Fibroblast of skin of left biceps (primary cell): ENCODE measurements at places on chromosomes 2 and 18.

DNA sequence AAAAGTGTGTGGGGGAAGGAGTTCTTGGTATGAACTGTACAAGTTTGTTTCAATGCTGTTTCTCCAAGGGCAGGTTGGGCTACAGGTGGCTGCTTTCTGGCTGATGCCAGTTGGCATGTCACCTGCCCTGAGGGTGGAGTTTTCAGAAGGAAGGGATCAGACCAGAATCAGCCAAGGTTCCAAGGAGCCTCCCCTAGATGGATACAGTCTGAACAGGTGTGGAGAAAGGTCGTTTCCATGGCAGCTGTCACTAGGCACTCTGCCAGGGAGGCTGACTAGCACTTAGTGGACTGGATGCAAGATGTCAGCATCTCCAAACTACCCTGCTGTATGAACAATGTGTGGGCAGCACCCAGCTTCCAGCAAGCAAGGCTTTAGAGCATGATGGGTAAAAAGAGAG is 444.4 kb upstream of the HNRNPA3 start:
- no peak for DNase-seq

- peak; percentile 85 for DNase-seq
Measured at GRCh38 chr2:12787891-12788801, 71.4 kb downstream of the TRIB2 start.

DNA sequence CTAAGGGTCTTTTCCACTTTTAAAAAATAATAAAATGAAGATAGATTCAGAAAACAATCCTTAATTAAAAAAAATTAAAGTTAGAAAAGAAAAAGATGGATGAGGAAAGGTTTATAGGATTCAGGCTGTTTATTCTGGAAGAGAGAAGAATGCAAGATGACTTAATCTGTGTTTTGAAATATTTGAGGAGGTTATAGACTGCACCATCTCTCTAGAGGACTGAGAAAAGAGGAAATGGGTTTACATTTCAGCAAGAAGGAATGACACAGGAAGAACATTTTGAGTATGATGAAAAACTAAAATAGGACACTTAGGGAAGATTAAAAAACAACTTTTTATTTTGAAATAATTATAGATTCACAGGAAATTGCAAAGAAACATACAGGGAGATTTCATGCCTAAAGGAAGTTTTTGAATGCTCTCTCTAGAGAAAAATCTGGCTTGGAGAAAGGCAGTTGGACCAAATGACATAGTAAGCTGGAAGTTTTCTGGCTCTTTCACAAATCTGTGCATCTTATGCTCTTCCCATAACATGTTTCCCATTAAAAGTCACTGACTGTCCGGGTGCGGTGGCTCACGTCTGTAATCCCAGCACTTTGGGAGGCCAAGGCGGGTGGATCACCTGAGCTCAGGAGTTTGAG is 75.0 kb downstream of the CERS6 start:
- DNase-seq: no peak

DNA sequence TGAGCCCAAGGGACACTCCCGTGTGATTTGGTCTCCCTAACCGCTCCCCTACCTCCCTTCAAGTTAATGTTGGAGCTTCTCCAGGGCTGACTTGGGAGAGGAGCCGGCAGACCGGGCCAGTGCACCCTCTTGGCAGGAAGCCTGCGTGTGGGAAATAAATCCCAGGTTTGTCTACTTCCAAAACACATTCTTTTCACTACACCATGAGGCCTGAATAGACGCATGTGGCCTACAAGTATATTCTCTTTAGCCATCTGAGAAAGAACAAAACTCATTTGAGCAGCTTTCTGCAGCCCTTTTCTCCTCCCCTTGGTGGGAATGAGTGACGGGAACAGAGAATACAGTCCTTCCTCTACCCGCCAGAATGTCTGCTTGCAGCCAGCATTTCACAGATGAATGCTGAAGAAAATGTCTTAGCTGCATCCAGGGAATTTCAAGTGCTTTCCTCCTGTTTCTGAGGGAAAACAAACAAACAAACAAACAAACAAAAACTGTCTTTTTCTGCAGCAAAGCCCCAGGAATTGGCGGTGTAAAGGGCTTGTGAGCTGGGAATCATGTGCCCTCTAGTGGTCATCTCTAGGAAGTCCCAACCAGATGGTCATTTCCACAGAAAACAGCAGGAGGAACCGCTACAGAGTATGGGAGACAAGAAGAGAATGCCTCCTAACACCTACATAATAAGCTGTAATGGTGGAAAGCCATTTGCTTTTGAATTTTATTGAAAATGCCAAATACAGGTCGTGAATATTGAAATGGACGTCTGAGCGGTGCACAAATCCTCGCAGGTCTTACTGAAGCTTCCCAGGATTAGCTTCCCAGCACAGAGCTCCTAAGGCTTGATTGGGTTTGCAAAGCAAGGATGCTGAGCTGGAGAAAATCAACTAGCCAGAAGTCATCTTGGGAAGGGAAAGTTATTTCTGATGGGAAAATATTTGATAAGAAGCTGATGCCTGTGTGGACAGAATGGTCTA is 41.2 kb upstream of the DAPL1 start:
- DNase-seq: peak; percentile 15

GRCh38 chr2:120381661-120382060 is 35.7 kb downstream of the INHBB start:
- no peak for DNase-seq

- DNase-seq: no peak
Measured at GRCh38 chr2:144827404-144827803, 307.5 kb upstream of the ZEB2 start.

DNA sequence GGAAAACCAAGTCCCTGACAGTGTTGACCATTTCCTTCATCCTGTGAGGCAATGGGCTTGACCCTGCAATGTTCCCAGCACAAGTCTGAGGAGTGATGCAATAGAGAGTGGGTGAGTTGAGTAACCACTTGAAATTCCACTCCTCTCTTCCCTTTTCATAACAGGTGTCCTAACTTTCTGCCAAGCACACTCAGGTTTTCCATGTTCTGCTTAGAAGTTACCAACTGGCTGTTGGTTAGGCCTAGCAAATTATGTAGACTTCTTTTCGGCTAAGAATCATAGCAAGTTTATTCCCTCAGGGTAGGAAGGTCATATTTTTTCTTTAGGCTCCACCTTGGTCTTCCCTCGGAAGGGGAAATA is 11.5 kb downstream of the GNLY start:
- peak; percentile 32 for DNase-seq

DNA sequence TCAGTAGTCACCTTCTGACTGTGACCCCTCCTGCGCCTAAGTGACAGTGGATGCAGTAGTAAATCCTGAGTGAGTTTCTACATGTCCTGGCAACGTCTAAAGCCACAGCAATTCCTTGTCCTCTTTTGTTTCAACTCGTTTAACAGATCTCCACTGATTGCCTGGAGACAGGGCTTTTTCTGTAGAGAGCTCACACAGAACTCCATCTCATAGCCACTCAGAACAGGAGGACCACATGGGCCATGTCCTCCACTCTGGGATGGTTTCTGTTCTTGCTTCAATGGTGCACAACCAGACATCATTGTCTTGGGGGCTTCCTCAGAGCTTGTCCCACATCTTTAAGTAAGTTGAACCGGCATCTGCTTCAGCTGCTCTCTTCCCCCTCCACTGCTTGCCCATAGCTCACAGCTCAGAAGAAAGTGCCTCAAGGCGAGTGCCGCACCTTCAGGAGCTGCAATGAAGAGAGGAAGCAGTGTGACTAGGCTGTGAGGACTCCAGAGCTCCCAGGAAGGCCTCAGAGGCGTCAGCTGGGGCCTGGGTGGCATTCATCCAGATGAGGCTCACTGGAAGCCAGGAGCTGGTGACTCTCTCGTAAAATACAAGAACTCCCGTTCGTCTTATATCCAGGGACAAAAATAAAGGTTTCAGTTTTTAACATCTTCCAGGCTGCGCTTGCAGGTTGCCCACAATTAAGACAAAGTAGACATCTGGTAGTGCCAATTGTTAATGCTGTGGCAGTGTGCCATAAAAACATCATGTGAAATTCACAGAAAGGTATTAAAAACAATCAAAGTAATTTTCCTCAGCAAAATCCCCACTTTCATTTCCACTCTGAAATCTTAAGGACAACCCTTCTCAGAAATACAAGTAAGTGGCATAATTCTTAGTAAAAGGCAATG is 37.3 kb downstream of the ST3GAL5 start:
- no peak for DNase-seq

- DNase-seq: peak; percentile 88
Measured at GRCh38 chr18:22694954-22695353, 238.2 kb upstream of the RBBP8 start.

DNA sequence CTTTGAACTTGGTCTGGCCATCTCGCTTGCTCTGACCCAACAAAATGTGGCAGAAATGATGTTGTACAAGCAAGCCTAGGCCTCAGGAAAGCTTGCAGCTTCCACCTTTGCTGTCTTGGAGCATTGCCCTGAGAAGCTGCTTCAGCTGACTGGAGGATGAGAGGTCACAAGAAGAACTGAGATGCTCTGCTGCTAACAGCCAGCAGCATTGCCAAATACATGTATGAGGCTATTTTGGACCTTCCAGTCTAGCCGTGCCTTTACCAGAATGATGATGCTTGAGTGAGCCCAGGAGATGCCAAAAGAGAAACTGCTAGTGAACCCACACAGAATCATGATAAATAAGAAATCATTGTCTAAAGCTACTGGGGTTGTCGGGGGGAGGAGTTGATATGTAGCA is 13.2 kb upstream of the ITGAV start:
- no peak for DNase-seq

DNA sequence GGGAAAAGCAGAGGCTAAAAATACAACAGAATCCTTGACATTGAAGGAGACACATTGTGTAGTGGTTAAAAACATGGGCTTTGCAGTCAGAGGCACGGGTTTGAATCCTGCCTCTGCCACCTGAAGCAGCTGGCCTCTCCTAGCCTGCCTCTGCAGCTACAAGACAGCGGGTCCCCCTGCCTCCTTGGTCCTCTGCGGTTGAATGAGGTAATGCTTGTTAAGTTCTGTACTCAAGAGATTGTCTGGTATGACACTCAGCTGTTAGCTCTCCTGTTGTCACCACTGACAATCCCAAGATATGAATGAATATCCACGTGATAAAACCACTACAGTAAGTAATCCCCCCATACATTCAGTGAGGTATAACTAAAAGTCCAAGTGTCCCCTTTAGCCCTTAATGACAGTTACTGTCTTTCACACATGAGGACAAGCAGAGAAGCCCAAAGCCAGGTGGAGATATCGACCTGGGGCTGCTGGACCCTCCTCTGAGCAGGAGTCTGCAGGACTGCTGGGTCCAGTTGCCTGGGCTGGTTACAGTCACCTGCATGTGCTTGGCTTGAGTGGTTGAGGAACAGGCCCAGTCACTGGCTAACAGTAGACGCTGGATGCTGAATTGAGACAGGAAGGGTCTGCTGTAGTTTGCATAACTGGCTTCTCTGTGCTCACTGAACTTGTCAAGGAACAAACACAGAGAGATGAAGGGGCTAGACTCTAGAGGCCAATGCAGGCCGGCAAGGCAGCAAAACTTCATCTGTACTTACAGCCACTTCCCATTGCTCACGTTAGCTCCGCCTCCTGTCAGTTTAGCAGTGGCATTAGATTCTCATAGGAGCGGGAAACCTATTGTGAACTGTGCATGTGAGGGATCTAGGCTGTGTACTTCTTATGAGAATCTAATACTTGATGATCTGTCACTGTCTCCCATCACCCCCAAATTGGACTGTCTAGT is 85.5 kb downstream of the TGFA start:
- DNase-seq: no peak

- no peak for DNase-seq
Measured at GRCh38 chr2:122105877-122106206, 350.4 kb downstream of the TSN start.

GRCh38 chr2:69465513-69466456 is 28.6 kb upstream of the NFU1 start:
- DNase-seq: no peak

DNA sequence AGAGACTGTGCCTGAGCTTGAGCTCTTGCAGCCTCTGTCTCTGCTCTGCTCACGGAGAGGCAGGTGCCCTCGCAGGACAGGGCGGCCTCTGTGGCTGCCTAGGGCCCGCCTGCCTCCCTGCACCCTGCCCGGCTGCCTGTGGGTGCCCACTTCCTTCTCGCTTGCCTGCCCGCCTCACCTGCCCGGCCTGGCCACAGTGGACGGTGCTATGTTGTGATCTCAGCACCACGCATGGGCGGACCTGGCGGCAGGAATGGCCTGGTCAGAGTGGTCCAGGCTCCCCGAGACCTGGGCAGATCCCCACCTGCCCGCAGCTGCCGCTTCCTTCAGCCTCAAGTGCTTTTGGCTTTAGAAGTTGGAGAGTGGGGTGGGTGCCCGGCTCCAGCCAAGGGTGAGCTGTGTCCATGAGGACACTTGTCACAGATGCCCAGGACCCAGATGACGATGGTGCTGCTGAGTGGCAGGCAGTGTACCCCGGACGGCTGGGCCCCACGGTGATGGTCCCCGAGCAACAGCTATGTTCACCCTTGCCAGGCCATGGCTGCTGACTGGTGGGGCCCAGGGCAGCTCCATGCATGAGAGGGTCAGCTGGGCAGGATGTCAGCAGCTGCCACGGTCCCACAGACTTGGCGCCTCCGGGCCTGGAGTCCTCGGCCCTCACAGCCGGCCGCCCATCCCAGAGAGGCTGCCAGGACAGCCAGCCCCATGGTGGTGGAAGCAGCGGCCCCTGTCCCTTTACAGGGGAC is 25.3 kb downstream of the RTP5 start:
- no peak for DNase-seq

DNA sequence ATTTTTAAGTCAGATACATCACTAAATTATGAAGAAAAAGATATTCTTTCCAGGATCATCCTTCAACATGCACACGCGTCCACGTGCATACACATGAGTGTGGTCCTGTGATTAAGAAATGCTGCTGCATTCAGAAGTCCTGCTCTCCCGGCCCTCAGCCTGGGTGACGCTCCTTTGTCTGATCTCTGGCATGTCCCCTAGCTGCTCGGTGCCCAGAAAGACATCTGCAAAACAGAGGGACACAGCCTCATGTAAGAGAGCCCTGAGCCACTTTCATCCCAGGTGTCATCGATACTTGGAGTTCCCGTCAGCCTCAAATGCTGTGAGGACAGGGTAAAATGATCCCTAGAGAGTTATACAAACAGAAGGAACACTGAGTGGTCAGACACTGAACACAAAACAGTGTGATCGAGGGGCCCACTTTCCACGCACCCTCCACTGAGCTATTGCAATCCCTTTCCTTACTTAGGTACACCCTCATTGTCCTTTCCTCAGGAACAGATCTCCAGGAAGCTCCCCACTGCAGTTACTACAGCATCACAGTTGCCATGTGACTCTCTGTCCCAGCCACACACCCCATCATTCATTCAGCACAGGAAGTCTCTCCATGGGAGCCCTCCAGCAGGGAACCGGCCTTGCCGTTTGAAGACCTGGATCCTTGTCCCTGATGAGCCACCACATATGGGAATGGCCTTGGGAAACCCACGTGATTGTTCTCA is 32.1 kb downstream of the CRACDL start:
- no peak for DNase-seq
